ENCODE measurements at places on chromosomes 5 and 9. TPM values are rescaled to one million over a fixed set of nuclear protein-coding genes. Genes with fewer than 3 reads are reported as not detected.

The COL27A1 gene
- total RNA-seq = 7.3 TPM

The MXD3 gene
- total RNA-seq = 12.1 TPM

The ZCCHC7 gene
- total RNA-seq = 16.2 TPM

The SHISAL2B gene
- not detected for total RNA-seq

The TRAF1 gene
- 1.5 TPM for total RNA-seq

The TAF11L5 gene
- total RNA-seq = not detected

The GMCL2 gene
- total RNA-seq = not detected

The GLRA1 gene
- not detected for total RNA-seq

The MRPS27 gene
- total RNA-seq = 64.2 TPM

The PKD2L2 gene
- total RNA-seq = not detected

The UGCG gene
- total RNA-seq = 94.4 TPM

The TUSC1 gene
- 7.0 TPM for total RNA-seq

The MED10 gene
- total RNA-seq = 10.5 TPM

All from endothelial cell of coronary artery (primary cell).